ENCODE measurements at places on chromosomes 1 and 21.

GRCh38 chr1:11550664-11551283 lies 71.8 kb downstream of the DISP3 start:
- no peak for DNase-seq

- DNase-seq: no peak
Measured at GRCh38 chr1:200905411-200906052, 10.8 kb downstream of the INAVA start.

- DNase-seq: no peak
Measured at GRCh38 chr1:65009724-65010420, 43.5 kb upstream of the JAK1 start.

- DNase-seq: no peak
Measured at GRCh38 chr21:43919871-43920801, 55.1 kb downstream of the AGPAT3 start.

GRCh38 chr1:60560701-60561100 lies 487.1 kb upstream of the C1orf87 start:
- no peak for DNase-seq

DNA sequence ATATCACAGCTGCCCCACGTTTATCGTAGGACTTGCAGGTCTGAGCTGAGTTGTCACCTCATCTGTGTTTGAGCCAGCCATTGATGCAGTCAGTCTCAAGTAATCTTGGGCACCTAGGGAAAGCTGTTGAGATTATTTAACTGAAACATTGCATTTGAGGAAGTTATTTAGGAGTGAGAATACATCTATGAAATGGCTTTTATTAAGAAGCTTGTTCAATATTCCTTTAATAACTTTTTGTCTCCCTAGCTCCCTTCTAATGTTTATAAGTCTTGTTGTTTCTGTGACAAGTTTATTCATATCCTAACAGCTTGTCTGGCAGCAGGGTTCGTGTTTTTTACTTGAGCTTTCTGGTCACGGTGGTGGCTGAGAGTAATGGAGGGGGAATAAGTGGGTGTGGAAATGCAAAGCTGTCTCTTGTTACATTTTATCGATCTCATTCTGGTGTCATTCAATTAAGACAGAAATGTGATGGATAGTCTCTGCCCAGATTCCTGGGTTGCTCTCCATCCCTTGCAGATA lies 555.9 kb downstream of the USP25 start:
- DNase-seq: no peak

DNA sequence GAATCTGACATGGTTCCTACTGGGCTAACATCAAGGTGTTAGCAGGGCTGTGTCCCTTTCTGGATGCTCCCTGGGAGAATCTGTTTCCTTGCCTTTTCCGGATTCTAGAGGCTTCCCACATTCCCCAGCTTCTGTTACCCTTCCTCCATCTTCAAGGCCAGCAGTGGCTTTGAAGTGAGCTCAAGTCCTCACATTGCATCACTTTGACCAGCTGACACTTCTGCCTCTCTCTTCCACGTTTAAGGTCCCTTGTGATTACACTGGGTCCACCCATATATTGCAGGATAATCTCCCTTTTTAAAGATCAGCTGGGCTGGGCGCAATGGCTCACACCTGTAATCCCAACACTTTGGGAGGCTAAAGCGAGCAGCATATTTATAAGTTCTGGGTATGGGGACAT lies 33.1 kb downstream of the CNST start:
- no peak for DNase-seq

GRCh38 chr1:62417351-62417999 lies 19.4 kb upstream of the USP1 start:
- DNase-seq: peak; percentile 13

DNA sequence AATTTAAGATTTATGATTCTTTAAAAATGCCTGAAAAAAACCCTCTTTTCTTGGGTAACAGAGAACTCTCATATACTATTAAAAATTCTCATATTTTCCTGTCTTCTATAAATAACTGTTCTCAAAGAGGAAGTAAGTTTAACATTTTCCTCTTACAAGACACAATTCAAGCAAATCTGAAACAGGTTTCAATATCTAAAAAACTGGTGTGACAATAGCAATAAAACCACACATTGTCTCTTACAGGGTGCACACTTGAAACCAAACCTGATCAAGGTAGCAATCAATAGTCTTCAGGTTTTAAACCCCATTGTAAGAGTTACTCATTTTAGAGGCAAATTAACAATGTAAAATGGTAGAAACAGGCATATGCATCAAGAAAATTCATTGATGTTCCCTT lies 28.0 kb downstream of the FUBP1 start:
- DNase-seq: no peak

DNA sequence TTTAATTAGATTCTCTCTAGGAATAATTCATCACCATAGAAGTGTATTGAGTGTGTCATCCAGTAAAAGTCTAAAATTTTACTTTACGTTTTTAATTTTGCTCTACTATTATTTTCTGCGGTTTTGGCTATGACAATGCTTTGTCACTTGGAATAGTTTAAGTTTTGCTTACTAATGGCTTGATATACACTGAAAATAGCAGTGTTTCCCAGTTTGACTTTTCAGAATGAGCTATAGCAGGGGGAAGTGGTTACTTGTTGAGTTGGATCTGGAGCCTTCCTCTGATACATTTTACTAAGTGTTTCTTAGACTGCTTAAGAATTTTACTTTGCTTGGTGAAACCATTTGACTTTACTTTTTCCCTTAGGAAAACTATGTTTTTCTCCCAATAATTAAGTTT lies 5.0 kb downstream of the DNAJC16 start:
- DNase-seq: no peak

- no peak for DNase-seq
Measured at GRCh38 chr1:220323717-220324116, 51.5 kb upstream of the RAB3GAP2 start.

- DNase-seq: no peak
Measured at GRCh38 chr1:29451368-29451892, 215.1 kb downstream of the PTPRU start.

Data from NCI-H2171 treated with DMSO at 0.1 percent for 48 hours (cell line).